Activated effector memory CD4-positive, alpha-beta T cell treated with anti-CD3 and anti-CD28 coated beads, Interleukin-2, amount 50 U/mL, for 16 hours (primary cell): ENCODE measurements at places on chromosomes 2 and 18.

DNA sequence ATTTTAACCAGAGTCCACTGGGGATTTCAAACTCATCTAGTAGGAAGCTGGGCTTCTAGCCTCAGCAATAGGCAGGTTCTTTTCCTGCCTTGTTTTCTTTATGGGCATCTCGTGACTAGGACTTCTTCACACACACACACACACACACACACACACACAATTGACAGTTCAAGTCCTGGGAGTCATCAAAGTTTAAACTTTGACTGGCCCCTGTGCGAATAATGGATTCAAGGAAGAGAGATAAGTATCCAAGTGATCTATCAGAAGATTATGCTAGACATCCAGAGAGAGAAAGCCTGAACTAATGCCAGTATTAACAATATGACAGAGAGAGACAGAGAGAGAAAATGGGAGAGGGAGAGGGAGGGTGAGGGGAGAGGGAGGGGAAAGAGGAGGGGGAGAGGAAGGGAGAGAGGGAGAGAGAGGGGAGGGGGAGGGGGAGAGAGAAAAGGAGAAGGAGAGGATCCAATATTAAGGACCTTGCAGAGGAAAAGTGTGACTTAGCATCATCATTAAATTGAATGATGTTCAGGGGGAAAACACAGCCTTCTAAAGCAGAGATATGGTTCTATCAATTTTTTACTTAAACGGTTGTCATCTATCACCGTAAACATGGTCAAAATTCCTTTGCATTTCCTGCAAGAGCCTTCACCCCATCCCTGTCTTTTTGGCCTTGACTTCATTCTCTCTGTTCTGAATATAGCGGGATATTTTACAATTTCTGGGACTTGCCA lies 327.6 kb upstream of the ZEB2 start:
- no peak for DNase-seq

- no peak for DNase-seq
Measured at GRCh38 chr2:195238826-195239225, 418.2 kb upstream of the SLC39A10 start.

DNA sequence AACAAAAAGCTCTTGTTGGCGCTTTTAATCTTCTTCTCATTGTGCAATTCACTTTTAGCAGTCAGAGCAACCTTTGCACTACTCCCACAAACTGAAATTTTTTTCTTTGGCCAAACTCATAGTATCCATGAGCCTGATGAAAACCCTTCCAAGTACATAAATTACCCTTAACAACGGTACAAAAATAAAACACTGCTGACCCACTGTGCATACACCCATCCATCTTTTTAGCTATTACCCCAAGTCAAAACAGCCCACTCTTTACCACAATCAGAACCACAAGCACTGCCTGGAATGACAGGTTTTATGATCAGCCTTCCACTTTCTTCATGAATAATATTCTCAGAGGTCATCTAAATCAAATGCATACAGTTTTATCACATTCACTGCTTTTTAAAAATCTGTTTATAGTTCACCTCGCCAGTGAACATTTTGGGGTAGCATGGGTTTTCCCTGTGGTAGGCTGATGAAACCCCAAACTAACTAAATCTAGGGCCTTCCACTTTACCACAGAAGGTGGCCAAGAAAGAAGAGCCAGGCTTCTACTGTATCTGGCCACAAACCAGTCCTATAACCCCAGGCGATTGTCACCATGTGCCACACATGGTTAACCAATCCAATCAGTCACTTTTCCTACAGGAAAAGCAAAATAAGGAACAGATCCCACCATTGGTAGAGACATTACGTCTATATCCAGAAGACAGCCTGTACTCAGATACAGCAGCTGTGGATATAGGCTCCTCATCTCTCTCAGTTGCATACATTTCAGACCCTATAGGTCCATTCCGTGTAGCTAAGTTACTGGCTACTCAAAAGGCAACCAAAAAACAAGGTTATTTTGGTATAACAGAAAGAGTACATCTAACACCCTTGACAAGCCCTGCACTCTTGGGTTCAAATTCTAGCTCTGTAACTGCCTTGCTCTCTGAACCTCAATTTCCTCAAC lies 171.3 kb downstream of the THADA start:
- no peak for DNase-seq

DNA sequence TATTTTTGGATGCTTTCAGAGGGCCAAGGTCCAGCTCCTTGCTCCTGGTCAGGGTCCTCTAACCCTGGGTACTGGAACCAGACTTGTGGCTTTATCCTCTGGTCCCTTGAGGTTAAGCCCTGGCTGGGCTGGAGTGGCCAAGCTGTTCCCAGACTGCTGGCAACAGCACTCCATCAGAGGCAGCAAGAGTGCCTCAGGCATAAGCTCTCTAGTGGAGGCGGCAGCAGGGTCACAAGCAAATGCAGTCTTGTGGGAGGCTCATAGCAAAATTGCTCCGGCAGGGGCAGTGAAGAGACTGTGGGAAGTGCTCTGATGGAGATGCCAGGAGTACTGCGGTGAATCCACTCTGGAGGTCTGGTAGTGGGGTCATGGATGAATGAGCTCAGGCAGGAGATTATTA lies 128.9 kb upstream of the OTOS start:
- no peak for DNase-seq

DNA sequence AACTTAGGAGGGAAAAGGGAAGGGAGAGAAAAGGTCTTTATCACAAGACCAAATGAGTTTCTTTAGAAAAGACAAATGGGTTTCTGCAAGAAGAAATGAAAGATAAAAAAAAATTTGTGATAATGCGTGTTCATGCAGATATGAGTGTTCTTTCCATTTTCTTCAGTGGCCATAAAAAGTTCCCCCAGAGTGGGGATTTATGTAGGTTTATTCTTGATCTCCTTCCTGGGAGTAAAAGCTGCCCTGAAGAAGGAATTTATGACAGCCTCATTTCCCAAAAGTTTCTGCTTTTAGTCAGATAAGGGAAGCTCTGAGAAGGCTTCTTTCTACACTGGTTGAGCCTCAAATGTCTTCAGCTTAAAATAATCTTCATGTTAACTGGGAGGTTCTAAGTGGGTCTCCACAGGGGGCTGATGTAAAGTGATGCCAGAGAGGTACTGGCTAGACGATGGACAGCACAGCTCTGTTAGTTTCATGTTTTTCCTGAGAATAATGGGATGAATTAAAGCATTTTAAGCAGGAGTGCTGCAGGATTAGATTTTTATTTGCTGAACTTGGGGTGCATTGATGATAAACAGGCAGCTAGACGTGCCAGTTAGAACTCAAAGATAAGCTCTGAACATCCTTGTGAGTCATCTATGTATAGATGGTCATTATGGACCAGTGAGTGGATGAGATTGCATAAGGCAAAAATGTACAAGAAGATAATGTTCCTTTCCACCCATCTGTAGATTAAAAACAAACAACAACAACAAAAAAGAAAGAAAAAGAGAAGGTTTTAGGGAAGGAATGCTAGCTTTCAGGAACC lies 99.4 kb upstream of the MSH2 start:
- no peak for DNase-seq

- no peak for DNase-seq
Measured at GRCh38 chr2:22907330-22907729, 477.6 kb upstream of the KLHL29 start.

DNA sequence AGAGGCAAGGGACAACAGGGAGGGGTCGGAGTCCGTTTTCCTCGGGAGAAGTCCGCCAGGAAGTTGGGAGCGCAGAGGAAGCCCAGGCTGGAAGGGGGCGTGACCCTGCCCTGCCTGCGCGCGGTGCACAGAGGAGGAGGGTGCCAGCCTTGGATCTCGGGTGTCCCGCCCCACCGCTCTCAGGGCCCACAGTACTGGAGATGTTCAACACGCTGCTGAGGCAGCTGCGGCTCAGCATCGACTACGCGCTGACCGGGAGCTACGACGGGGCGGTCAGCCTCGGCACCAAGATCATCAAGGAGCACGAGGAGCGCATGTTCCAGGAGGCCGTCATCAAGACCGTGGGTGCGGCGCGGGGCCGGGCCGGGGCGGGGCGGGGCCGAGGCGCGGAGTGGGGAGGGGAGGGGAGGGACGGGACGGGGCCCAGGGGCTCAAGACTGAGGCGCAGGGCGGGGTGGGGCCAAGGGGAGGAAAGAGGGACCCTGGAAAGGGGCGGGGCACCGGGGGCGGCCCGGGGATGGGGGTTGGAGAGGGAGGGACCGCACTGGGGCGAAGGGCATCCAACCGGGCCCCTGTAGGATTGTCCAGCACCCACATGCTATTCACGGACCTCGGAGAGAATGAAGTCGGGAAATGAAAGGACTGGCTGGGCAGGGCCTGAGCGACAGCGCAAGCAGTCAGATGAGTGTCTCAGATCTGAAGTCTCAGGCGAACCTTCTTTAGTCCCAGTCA lies 36.6 kb downstream of the POMC start:
- peak; percentile 65 for DNase-seq

DNA sequence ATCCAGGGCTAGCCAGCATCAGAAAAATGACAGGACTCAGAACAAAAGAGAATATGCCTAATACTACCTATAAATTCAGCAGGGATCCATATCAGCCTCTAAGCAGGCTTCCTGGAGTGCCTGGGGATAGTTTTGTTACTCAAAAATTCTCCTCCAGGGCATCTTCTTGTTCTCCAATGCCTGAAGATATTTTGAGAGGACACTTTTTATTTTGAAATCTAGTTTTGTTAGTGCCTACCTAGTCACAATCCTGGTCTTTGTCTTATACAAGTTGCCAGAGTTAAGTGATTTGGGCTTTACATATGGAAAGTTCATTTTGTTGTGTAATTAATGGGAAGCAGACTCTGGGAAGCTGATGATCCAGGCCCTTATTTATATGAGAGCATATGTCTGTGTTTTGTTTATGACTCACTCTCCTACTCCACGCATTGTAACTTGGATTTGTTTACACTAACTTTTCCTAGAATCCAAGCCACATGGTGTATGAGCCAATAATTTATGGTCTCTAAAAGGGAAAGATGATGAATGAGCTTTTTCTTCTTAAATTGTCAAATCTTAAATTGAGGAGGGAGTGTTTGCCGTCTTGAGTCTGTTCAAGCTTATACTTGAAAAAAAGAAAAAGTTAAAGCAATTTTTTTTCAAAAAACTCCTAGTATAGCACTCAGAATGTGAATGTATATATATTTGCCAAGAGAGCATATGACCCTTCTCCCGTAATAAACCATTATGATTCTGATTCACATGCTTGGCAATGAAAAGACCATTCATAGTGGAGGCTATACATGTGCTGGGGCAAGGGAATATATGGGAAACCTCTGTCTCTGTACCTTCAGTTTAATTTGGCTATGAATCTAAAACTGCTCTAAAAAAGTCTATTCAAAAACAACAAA lies 370.3 kb downstream of the SETBP1 start:
- no peak for DNase-seq

GRCh38 chr18:51447351-51448342 lies 250.2 kb upstream of the MEX3C start:
- no peak for DNase-seq

DNA sequence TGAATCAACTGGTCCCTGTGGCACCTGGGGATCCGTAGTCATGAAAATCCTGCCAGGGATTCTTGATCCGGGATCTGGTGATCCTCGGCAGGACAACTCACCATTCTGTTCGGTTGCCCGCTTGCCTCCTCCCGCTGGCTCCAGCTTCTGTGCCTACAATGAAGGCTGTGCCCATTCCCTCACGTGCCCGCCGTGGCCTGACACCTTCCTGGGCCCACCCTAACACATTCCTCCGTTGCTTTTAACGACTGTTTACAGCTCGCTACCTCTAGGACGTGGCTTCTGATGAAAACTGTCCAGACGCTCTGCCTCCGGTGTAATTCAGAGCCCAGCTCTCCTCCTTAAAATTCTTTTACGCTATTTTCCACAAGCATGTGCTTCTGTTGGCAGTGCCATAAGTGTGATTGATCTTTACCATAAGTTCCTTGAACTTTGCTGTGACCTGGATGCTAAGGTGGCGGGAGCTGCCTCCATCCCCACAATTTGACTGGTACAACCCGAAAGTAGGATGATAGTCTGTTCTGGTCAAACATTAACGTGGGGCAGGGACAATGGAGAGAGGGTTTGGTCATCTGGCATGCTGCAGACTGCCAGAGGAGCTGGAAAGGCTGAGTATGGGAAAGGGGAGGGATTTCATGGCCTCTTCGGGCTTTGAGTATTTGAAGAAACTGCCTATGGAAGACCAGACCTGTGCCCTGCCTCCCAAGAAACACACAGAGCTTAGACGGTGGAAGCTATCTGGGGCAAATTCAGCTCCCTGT lies 206.8 kb upstream of the TNP1 start:
- DNase-seq, result no peak

- DNase-seq, result no peak
Measured at GRCh38 chr2:99613980-99614379, 124.2 kb upstream of the REV1 start.

DNA sequence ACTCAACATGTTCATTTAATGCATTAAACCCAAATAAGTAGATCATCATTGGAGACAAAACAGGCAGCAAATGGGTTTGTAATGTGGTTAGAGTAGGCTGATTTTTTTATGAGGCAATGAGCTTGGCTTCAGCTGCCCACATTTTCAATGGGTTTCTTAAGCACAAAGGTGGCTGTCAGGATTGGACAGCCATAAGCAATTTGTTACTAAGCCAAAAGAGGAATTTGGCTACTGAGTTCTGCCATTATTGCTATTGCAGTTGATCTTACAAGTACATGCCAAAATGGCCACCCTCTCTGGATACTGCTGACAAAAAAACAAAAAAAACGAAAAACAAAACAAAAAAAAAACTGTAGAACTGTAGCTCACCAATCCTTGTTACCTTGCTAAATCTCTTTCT lies 1348.0 kb upstream of the PIK3C3 start:
- no peak for DNase-seq

DNA sequence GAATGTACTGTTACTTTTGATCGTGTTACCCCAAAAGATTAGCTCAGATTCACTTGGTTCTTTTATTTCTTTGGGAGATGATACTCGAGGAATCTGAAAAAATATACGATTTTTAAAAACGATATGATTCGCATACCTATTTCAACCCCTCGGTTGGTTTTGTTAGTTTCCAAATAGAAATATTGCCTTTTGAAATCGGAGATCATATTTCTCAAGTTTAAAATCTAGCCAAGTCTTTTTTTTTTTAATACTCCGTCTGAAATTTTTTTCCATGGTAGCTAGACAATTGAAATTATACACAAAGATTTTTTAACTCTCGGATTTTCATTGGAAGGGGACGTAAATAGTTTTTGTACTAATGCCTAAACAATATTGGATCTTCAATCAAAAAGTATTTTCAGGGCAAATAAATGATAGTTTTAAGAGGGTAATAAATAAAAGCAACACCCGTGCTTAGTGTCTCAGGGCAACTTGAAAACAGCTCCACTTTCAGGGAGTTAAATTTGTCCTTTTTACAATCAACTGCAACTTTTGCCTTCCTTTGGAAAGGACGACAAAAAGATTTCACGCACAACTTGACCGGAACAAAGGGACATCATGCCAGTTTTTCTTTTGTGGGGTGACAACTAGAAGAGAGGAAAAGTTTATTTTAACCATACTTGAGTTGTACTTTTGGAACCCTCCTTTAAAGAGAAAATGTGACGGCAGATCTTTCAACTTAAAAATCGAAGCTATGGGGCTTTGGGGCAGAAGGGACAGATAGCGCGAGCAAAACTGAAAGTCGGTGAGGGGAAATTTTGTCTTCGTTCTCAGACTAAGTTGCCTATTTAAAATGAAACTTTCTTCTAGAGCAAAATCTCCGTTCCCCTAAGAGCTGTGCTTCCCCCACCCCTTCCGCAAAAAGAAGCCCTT lies 5.8 kb upstream of the ONECUT2 start:
- DNase-seq, result no peak
